ENCODE measurements at places on chromosomes 6 and 20. TPM values are rescaled to one million over a fixed set of nuclear protein-coding genes. Genes with fewer than 3 reads are reported as not detected.

VSTM2L gene
- total RNA-seq = not detected

TRAPPC3L gene
- total RNA-seq = not detected

RAET1L gene
- not detected for total RNA-seq

SCUBE3 gene
- 0.16 TPM for total RNA-seq

ATP9A gene
- 1.3 TPM for total RNA-seq

MLIP gene
- total RNA-seq = not detected

CDYL gene
- total RNA-seq = 40.8 TPM

PIGU gene
- total RNA-seq = 20.7 TPM

DHX35 gene
- 9.4 TPM for total RNA-seq

BPI gene
- total RNA-seq = not detected

RCAN2 gene
- total RNA-seq = 7.4 TPM

SHLD1 gene
- 10.1 TPM for total RNA-seq

EBF4 gene
- total RNA-seq = 23.0 TPM

PAK5 gene
- not detected for total RNA-seq

SLC17A1 gene
- total RNA-seq = not detected

GJA1 gene
- total RNA-seq = 0.19 TPM

CTNNBL1 gene
- total RNA-seq = 102 TPM

RTEL1 gene
- 26.8 TPM for total RNA-seq

ACSS1 gene
- total RNA-seq = 18.2 TPM

FOXP4 gene
- total RNA-seq = 27.7 TPM

TFAP2D gene
- not detected for total RNA-seq

STK4 gene
- total RNA-seq = 161 TPM

ZNF341 gene
- 3.3 TPM for total RNA-seq

FNDC1 gene
- total RNA-seq = 0.30 TPM

ANKRD66 gene
- not detected for total RNA-seq

PROKR2 gene
- total RNA-seq = not detected

MUC22 gene
- not detected for total RNA-seq

TMEM63B gene
- 17.9 TPM for total RNA-seq

MYO6 gene
- total RNA-seq = 5.8 TPM

Measured in activated T-cell treated with anti-CD3 and anti-CD28 coated beads, Interleukin-2, amount 50 U/mL, for 72 hours (primary cell).